ENCODE measurements at places on chromosomes 12 and 14.

- ATAC-seq = peak; percentile 37
These were observed 77.7 kb upstream of the C14orf132 start for GRCh38 chr14:95961481-95961880.

GRCh38 chr12:123268850-123269249 lies 2.8 kb downstream of the CDK2AP1 start:
- no peak for ATAC-seq

GRCh38 chr14:77189479-77189878 lies 7.9 kb downstream of the TMEM63C start:
- no peak for ATAC-seq

DNA sequence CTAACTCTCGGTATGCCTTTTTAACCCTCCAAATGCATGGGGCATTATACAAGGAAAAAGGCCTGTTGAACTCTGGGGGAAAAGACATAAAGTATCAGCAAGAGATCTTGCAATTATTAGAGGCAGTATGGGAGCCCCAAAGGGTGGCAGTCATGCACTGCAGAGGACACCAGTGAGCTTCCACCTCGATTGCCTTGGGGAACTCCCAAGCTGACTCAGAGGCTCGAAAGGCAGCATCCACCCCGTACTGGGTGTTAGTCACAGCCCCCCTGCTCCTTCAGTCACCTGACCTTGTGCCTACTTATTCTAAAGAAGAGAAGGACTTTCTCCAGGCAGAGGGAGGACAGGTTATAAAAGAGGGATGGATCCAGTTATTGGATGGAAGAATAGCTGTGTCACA lies 781.4 kb upstream of the TMEM132C start:
- ATAC-seq = peak; percentile 93

DNA sequence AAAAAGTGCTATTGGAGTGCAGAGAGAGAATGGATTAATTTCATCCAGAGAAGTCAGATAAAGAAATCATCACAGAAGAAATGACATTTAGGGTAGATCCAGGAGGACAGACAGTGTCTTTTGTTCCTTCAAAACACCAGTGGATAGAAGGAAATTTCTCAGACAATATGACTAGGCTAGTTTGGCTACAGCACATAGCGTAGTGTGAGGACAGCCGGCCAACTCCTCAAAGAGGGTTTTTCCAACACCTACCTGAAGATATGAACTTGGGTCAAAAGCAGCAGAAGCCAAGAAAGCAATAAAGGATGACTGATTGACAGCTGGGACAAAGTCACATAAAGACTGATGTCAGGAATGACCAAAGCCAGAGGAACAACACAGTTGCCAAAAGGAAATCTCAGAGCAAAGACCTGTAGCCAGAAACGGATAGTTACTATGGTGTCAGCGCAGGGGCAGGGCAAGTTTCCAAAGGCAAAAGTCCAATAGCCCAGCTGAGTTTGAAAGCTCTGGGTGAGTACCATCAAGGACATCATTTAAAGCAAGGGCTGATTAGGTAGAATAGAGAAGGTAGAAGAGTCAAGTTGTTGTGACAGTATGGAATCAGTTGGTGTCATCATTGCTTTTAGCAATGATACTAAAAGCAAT lies 58.7 kb upstream of the PDE3A start:
- no peak for ATAC-seq
